ENCODE measurements at places on chromosomes 2 and 18.

GRCh38 chr2:23131066-23131575, 253.9 kb upstream of the KLHL29 start:
- no peak for DNase-seq

- peak; percentile 15 for DNase-seq
Observed at GRCh38 chr2:201680743-201681142, 17.7 kb downstream of the MPP4 start.

DNA sequence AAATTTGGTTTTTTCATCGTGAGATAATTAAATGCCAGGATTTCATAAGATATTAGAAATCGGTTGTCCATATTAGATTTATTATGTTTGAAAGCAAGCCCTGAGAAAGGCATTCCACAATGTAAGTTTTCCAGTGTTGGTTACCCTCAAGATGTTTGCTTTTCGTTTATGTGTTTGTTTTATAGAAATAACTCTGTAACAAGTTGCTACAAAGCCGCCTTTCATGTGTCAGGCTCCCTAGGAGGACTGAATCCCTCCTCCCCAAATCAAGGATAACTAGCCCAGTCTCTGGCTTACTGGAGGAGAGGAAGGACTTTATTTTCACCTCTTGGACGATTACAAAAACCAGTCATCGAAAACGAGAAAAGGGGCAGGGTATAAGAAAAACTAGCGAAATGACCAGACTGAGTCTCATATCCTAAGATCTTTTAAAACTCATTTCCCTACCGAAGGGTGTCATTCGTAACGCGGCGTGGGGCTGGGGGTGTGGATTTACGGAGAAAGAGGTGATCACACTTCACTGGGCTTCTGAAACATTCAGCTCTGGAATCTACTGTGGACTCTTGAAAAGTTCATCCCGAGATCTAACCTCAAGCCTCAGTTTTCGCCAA, 1.0 kb upstream of the PEX13 start:
- peak; percentile 2 for DNase-seq

- DNase-seq, result no peak
Observed at GRCh38 chr18:39801010-39801409, 2154.0 kb upstream of the PIK3C3 start.

DNA sequence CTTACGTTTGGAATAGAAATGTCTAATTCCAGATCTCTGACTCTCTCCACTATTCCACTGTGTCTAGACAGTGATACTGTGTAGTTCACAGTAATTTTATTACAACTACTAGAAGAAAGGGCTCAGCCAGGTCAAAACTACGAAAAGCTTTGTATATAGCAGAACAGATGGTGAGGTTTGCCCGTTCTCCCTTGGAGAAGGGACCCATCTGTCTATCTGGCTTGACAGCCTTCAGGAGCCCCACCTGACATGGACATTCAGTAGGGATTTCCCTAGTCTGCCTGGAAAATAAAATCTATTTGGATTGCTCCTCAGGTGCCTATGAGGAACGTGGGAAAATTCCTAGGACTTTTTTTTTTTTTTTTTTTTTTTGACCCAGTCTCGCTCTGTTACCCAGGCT, 435.4 kb downstream of the NRXN1 start:
- DNase-seq, result no peak

DNA sequence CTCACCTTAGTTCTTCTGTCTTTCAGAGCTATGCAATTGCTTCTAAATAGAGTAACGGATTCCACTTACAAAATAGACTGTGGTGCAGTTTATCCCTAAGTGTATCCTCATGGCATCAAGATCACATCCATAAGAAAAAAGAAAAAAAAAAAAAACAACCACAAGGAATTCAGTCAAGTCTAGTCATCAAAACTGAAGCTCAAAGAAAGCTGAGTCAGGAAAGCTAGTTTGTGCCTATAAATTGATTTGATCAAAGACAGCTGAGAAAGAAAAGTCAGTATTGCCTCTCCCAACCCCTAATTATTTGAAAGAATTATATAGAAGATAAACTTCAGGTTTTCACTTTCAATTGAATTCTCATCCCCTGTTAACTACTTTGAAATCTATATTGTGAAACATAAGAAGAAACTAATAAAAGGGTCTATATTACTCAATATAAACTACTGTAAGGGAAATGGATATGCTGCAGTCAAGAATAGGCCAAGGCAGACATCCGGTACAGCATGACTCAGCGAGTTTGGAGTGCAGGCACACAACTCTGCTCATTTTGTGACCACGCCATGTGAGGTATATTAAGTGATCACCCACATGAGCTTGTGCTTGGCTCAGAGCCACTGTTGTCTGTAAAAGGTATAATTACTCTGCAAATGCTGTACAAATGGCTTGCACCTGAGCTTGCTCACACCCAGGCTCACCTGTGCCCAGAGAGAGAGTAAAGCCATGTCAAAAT, 568.1 kb upstream of the CRIM1 start:
- DNase-seq, result no peak
